HT1080 (cell line): ENCODE measurements at places on chromosomes 7 and 10.

DNA sequence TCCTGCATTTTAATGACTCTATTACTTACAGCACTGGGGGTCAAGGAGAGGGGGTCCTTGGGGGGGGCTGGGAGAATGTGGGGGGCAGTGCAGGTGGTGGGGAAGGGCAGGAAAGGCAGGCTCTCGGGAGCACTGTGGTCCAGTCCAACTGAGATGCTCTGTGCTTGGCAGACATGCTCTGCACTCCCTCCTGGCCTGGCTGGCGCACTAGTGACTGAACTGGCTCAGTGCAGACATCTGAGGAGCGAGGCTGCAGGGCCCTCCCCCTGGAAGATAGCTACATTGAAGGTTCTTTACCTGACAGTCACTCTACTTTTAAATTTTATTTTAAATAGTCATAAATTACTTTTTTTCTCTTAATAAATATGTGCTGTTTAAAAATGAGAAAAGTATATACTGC is 105.7 kb downstream of the NEURL1 start:
- DNase-seq, result no peak

DNA sequence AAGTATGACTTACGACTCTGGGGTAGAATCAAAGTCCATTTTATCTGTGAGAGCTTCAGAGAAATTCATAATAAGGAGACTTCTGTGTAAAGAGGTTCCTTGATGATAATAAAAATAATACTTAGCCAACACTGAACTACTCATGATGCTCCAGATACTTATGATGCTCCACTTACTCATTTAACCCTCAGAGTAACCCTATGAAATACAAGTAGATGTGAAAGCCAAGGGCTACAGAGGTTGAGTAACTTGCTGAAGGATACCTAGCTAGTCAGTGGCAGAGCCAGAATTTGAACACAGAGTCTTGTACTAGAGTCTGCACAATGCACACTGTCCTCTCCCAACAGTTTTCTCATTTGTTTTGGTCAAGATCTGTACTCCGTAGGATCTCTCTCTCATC is 89.5 kb downstream of the HECW1 start:
- DNase-seq, result no peak

- peak; percentile 98 for DNase-seq
These were observed 9.5 kb upstream of the ADAM12 start for GRCh38 chr10:126397640-126398382.

DNA sequence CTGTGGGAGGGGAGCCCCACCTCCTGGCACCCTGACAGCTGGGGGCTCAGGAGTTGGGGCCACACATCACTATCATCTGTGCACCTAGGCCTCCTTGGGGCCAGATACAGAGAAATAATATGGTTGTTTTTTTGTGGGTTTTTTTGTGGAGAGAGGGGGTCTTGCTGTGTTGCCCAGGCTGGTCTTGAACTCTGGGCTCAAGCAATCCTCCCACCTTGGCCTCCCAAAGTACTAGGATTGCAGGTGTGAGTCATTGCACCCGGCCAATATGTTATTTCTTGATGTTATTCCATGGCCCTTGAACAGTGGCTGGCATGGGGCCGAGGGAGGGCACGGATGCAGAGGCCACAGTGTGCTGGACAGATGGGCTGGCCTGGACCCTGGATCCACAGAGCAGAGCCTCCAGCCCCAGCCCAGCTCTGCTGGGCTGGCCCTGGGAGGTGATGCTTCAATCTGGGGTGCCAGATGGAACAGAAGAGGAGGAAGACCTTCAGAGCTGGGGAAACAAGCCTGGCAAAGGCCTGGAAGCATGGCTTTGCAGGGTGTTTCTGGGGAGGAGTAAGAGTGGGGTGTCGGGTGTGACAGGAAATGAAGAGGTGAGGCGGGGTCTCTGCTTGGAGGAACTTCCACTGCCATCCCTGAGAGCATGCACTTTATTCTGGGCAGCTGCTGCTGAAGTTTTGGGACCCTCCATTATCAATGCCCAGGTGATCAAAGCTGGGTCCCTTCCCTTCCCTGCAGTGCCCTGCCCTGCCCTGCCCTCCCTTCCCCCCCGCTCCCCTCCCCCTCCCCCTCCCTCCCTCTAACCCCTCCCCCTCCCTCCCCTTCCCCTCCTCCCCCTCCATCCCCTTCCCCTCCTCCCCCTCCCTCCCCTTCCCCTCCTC is 3.7 kb upstream of the FZD9 start:
- peak; percentile 34 for DNase-seq

DNA sequence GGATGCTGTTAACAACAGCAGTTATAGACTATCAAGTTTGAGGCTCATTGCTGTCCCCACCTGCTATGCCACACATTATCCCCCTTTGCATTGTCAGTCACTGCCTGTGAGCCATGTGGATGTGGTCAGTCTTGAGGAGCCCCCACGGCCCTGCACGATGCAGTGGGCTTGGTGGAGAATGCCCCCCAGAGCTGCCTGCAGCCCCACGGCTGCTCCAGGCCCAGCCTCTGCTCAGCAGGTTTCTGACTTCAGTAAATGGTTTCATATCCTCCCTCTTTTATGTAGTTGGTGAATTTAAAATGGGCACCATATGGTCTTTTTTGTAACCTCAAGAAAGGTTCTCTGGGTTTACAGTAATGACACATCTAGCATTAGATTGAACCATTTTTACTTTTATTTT is 164.1 kb downstream of the EBF3 start:
- DNase-seq, result no peak

DNA sequence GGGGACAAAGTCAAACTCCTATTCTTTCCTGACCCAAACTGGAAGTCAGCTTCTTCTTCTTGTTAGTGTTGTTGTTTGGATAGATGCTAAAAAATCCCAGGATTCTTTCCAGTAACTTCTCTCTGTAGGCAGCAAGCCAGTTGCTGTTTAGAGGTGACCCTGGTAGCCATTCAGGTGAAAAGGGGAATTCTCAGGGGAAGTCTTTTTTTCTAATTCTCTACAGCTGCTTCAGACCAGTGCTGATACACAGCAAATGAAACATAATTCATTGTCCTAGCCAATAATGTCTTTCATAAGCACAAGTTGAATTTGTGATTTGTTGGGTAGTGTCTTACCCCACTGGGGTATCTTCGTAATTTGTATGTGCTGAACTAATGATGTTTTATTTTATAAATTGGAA is 357.3 kb downstream of the BBS9 start:
- DNase-seq, result no peak

GRCh38 chr7:17329440-17329839 is 31.0 kb downstream of the AHR start:
- no peak for DNase-seq

DNA sequence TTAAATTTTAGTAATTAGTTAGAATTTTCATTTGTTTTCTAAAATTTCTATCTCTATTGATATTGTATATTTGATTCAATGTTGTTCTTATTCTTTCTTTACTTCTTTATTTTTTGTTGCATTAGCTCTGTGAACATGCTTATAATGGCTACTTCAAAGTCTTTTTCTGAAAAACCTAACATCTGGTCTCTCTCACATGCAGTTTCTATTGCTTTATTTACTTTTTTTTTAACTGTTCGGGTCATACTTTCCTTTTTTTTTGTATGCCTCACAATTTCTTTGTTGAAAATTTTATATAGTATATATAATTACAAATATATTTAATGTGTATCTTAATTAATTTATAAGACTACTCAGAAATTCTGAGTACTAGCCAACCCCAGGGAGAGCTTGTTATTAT is 52.1 kb upstream of the PLXDC2 start:
- DNase-seq, result no peak

- no peak for DNase-seq
These were observed 16.2 kb upstream of the LRRC17 start for GRCh38 chr7:102896585-102896984.

DNA sequence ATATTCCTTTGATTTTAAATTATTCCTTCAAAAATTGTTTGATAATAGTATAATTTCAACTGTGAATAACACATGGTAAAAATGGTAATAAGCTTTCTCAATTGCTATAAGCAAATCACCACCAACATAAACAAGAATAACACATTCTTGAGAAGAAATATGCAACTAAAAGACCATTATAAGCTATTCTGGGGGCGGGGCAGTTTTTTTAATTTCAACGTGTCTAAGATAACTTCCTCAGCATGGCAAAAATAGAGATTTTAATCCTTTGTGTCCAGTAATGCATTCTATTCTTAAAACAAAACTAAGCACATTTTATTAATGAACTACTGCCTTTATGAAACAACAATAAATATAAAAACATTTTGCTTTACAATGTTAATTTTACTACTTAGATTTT is 1.5 kb downstream of the DNAJC12 start:
- no peak for DNase-seq

- no peak for DNase-seq
These were observed 503.8 kb downstream of the TCERG1L start for GRCh38 chr10:130807721-130808120.

GRCh38 chr7:78153285-78153684 is 354.7 kb downstream of the PHTF2 start:
- DNase-seq, result no peak

DNA sequence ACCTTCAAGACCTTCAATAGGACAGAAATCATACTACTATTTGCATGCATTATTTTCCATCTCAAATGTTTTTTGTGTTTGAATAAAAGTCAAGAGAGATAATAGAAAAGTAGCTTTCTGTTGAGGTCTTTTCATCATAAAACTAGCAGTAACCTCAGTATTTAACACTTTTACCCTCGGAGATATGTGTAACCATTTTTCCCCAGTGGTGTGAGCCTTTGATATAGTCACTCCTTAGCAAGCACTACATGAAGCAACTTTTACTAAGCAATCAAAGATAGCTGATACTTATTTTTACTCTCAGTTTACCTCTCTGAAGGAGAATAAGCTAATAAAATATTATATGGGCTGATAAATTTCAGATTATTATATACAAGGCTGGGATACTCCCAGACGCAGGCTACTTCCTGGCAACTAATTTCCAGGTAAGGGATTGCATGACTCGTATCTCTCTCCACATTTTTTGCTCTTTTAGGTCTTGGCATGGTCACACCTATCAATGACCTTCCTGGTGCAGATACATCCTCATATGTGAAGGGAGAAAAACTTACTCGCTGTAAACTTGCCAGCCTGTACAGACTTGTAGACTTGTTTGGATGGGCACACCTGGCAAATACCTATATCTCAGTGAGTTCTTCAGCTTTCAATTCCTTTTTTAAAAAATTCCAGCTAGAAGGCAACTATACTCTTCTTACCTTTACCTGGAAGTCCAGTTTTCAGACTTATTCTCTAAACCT is 91.5 kb upstream of the MXI1 start:
- DNase-seq, result no peak

- no peak for DNase-seq
These were observed 1165.0 kb downstream of the NXPH1 start for GRCh38 chr7:9598411-9598810.

- DNase-seq, result no peak
These were observed 14.5 kb downstream of the TMEM120A start for GRCh38 chr7:75979759-75980429.

DNA sequence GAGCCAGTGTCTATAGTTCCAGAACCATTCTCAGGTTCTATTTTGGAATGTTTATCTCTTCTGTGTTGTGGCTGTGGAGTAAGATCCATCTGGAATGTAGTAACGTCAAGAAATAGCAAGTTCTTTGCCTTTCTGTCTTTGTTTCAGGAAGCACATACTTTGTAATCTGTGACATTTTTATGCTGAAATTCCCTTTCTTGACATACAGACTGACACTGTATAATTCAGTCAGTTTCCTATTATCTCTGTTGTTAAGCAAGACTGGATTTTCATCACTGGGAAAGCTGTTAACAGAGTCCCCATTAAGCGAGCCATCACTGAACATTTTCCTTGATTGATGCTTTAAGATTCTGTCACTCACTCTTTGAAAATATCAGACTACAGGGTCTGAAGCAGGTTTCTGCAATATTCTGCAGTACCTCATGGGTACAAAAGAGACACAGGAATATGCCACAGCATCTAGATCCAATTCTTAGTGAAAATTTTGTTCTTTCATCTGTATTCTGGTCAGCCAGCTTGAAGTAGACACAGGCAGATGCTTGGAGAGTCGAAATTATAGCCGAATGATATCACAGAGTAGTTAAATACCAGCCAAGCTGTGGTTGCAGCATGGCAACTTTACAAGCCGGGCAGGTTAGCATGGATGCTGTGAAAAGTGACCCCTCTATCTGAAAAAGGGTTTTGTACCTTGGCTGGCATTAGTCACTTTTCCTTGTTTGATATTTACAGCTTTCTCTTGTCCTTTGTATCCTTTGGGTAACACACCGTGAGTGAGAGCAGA is 62.6 kb downstream of the CACNB2 start:
- no peak for DNase-seq

DNA sequence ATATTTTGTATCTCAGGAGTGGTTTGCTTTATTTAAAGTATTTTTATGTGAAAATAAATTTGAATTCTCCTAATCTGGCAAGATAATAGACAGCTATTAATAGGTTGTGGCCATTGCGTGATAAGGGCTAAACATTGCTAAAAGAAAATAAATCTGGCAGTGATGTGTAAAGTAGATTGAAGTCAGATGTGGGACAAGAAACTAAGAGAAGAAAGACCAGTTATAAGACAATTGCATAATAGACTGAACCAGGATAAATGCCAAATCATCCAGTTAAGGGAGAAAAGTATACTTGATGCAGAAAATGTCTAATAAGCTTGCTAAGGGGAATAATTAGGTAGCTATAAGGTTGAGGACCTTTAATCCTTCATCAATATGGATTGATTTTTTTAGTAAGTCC is 197.5 kb upstream of the CSTF2T start:
- no peak for DNase-seq

DNA sequence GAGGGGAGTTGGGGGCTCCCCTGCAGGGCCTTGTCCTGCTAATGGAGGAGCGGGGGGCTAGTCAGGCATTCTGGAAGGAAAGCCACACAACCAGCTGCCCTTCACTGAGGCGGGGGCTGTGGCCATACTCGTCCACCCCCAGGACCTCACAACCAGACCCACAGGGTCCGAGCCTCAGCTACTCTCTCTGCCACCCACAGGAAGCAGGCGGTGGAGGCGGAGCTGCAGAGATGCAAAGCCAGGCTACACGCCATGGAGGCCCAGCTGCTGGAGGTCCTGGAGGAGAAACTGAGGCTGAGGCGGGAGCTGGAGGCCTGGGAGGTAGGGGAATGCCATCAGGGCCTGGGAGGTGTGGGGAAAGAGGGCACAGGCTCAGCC is 3.1 kb downstream of the ABHD11 start:
- no peak for DNase-seq

DNA sequence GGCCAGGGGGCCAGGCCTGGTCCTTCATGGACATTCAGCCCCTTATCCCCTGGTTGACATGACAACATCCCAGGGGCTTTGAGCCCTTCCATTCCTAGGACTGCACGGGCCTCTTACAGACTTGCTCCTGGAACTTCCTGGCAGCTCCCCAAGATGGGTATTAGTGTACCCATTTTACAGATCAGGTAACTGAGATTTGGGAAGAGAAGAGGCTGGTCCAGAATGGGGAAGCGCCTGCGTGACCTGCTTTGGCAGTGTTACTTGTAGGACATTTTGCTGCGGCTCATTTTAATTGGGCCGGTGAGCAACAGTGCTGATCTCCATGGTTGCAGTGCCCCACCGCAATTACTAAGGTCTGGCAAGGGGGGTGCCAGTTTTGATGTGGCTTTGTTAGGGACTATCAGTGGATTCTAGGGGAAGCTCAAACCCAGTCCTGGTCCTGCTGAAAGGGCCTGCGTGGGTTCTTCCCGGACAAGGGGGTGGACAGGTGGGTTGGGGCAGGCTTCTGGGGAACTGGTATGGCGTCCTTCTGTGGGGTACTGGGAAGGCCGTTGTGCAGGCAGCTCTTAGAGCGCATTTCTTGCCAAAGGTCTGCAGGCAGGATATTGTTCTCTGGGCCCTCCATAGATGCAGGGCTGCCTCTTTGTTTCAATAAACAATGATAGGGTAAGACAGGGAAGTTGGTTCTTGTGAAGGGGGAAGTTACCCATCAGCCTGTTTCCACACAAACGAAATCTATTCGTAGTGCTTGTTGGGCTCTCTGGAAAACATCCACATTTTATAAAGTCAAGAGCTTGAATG is 137.6 kb downstream of the RGS10 start:
- DNase-seq, result no peak

GRCh38 chr7:390761-391410 is 100.9 kb downstream of the FOXL3 start:
- DNase-seq, result no peak
